Right ventricle myocardium inferior (tissue), 1 donor: ENCODE measurements at places on chromosomes 13 and 19. TPM values are rescaled to one million over a fixed set of nuclear protein-coding genes. Genes with fewer than 3 reads are reported as not detected.

CEACAM16 gene
- not detected for total RNA-seq

IRS2 gene
- total RNA-seq: 9.7 TPM

AMER2 gene
- total RNA-seq: not detected

LEUTX gene
- total RNA-seq: not detected

DNAJC3 gene
- 30.0 TPM for total RNA-seq

DNA sequence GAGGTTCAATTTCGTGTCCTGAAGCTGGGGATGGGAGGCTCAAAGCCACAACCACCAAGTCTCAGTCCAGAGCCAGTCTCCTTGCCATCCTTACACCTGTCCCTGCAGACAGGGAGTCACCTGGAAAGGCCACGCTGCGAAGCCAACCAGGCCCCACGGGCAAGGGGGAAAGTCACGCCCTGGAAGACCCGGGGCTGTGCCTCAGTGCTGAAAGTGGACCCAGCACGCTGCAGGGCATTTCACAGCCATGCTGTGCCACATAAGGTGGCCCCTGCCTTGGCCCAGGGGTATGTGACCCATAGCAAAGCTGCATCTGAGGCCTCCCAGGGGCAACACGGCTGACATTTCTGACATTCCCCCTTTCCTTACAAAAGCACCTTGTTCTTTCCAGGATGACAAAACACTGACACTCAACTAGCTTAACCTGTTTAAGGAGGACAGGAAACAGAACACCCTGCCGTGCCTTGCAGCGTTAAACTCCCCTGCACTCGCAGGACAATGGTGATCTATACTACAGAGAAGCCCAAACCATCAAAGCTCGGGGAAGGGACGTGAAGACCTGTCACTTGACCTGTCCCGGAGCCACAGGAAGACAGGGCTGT is 14.8 kb downstream of the CHERP start:
- DNase-seq: no peak

DNA sequence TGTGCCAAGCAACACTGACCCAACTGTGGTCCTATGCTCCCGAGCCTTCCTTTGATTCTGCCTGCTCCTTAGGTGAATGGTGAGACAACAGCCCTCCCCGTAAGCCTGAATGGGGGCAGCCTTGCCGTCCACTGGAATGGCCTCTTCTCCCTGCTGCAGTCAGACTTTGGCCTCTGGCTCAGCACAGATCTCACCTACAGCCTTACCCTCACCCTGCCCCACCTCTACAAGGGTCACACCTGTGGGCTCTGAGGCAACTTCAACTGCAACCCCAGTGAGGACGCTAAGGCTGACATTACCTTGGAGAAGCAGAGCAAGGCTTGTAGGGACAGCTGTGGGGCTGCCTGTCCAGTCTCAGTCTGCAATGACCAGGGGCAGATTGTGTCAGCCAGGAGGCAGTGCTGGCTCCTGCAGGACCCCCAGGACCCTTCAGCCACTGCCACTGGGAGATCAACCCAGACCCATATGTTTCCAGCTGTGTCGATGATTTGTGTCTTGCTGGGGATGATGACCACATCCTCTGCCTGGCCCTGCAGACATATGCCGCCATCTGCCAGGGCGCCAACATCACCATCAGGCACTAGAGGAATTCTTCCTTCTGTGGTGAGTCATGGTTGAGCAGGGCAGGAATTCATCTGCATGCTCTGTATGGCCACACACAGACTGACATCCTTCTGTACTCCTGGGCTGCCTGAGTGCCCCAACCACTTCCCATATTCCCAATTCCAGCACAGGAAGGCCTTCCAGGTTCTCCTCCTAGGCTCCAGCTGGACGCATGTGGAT is 27.3 kb upstream of the FXYD3 start:
- no peak for DNase-seq

GRCh38 chr13:104132849-104133248 is 1066.6 kb upstream of the SLC10A2 start:
- DNase-seq: no peak

DNA sequence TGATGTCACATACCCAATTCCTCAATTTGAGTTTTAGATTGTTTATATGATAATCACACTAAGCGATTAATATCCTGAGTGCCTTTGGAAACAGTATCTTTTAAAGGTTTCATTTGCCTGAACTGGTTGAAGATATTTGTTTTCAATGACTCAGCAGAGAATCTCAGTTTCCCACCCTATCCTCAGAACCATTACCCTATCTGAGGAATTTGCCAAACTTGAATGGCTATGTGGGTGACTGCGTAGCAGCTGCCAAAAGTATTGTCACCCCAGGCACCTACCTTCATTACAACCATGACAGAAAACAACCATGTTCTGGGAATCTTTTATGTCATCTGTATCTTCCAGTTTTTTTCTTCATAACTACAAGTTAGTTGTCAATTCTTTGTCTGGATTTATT is 440.1 kb upstream of the NBEA start:
- no peak for DNase-seq

- no peak for DNase-seq
Measured at GRCh38 chr13:56659041-56659471, 481.7 kb upstream of the PRR20A start.

DNA sequence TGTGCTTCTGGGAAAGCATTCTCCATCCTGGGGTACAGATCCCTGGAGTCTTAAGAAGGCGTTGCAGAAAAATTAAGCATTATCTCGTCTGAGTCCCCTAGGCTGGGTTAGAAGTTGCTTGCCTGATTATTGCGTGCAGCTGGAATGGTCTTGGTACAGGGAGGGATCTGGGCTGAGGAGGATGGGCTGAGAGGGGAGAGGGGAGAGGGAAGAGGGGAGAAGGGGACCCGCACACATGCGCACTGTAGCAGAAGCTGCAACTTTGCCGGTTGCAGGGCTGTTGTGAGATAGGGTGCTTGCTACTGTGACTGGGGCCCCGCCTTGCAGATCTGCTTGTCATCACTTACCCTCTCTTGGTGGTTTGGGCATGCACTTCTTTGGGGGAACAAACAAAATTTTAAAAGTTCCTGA is 316.8 kb downstream of the DLEU7 start:
- no peak for DNase-seq

- DNase-seq: no peak
Measured at GRCh38 chr13:50370303-50370950, 355.2 kb downstream of the KCNRG start.

- no peak for DNase-seq
Measured at GRCh38 chr13:50452756-50453155, 390.7 kb downstream of the DLEU7 start.

DNA sequence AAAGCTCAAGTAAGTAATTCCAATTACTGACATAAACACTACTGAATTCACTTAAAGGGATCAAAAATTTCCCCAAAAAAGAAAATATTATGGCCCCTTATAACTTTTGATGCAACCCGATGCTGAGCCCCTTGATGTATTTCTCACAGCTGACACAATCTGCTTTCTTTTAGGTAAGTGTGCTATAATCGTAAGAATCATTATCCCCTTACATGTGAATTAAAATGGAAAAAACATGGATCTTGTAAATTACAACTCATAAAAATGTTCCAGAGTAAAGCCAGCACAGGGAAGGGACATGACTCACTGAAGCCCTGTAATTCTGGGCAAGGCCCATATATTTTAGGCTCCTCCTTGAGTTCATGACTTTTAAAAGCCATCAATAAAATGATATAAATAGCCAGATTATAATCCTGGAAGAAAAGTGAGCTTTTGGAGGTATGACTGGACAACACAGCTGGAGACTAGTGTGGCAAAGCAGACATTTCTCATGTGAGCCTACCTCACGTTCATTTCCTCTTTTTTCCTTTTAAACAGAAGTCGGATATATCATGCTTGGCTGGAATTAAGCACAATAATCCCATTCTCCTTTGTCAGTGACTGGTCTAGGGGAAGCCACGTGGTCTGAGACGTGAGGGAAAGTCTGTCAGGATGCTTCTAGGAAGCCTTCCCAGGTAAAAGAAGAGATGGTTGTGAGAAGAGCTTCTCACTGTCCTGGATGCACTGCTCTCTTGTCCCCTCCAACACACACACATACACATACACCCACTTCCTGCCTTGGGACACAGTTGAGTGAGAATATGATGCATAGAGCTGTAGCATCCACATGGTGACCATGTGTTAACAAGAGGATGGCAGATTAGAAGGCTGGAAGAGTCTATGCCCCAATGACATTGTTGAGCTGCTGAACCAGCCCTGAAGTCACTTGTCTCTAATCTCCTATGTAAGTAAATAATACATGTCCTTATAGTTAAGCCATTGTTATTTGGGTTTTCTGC is 165.4 kb downstream of the RGCC start:
- DNase-seq: no peak

GRCh38 chr19:47673426-47673825 is 39.8 kb upstream of the EHD2 start:
- no peak for DNase-seq

DNA sequence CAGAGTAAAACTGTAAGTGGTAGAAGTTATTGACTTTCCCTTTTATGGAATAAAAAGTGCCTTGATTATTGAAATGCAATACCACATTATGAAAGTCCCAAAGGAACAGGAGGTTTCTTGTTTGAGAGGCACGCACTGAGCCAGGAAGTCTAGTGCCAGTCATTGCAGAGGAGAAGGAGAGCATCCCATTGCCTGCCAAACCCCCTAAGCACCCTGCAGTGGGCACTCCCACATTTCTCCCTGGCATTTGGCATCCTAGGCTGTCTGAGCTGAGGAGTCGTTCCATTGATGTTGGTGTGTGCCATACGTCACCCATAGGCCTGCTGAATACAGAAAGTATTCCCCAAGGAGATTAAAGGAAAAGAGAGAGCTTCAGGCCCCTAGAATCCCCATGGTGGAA is 85.7 kb upstream of the MBNL2 start:
- DNase-seq: no peak

GRCh38 chr13:52673465-52673864 is 20.8 kb downstream of the SUGT1 start:
- no peak for DNase-seq

DNA sequence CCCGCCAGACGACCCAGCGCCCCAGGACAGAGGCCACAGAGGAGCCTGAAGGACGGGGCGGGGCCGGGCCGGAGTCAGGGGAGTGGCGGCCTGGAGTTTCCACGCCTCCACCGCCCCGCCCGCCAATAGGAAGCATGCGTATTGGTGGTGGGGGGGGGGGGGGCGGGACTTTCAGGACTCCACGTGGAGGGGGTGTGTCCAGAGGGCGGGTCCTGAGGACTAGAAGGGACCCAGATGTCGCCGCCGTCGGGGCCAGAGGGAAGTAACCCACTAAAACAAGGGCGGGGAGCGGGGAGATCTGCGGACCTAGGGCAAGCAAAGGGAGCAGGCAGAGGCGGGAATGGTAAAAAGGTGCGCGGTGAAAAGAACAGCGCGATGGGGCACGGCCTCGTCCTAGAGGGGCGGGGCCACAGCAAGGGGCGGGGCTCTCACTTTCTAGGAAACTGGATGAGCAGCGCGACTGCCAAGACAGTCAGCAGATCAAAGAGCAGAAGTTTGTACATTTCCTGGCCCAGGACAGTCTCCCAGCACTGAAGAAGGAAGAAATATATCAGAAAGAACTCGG is 2.8 kb upstream of the LENG1 start:
- peak; percentile 95 for DNase-seq

DNA sequence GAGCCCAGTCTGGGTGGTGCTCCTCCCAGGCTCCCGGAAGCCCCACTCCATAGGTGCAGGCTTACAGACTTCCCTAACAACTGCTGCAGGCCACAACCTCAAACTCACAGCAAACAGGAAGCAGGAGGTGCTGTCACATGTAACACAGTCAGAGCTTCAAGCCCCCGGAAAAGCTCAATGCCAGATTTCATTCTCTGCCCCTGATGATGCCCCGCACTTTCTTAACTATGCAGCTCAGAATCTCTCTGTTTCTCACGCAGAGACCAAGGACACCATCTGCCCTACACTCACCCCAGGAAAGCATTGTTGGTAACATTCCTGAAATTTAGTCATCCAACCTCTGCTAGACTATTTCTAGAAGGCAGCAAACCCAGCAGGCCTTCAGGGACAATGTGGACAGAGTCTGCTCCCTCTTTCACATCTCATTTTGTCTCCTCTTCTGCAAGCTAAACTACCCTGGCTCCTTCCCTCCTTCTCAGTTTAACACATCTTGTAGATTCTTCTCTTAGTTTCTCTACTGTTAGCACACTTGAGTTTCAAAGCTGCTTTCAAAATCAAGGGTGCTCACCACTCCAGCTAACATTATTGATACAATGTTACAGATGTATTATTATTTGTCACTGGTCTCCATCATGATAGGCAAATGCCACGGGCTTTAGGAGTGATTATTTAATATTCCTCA is 162.5 kb downstream of the KCTD12 start:
- no peak for DNase-seq

DNA sequence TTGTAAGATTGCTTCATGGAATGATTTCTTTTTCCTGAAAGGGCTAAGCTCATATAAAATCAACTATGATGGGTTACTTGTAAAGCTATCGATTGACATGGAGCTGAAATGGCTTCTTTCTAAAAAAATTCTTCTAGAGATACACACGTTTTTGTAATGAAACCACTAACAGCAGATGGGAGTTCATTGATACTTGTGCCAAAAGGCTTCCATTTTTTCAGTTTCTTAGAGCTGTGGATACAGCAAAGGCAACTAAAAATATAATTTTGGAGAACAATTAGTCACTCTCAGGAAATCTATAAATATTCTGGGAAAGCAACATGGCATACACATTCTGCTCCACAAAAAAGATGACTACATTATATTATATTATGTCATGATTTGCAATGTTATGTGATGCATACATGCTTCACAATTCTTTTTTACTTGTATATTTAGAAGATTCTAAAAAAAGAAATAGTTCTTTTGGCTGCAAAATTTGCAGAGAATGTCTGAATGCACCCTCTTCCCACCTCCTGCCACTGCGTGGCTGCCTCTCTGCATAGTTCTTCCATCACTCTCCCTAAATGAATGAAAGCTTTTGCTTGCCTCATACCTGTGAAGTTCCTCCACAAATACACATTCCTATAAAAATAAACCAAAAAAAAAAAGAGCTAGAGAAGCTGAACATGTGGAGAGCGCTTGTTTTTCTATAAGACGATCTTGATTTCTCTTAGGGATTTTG is 802.5 kb downstream of the EFNB2 start:
- DNase-seq: no peak

GRCh38 chr13:39825886-39826285 is 170.4 kb downstream of the COG6 start:
- no peak for DNase-seq

DNA sequence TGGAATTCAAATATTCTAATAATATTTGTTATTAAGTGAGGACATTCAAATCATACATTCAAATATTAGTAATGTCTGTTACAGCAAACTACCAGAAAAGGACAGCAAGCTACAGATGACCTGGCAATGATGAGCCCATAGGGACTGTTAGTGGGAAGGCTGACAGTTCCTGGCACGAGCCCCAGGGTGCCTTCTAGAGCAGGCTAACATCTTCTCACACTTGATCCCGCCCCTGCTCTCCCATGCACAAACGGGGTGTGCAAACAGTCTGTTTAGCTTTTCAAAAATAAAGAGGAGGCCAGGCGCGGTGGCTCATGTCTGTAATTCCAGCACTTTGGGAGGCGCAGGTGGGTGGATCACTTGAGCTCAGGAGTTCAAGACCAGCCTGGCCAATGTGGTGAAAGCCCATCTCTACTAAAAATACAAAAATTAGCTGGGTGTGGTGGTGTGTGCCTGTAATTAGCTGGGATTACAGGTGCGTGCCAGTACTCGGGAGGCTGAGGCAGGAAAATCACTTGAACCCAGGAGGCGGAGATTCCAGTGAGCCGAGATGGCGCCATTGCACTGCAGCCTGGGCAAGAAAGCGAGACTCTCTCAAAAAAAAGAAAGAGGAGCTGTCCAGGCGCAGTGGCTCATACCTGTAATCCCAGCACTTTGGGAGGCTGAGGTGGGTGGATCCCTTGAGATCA is 9.6 kb upstream of the GARRE1 start:
- no peak for DNase-seq
